ENCODE measurements at places on chromosomes 11 and 22.

DNA sequence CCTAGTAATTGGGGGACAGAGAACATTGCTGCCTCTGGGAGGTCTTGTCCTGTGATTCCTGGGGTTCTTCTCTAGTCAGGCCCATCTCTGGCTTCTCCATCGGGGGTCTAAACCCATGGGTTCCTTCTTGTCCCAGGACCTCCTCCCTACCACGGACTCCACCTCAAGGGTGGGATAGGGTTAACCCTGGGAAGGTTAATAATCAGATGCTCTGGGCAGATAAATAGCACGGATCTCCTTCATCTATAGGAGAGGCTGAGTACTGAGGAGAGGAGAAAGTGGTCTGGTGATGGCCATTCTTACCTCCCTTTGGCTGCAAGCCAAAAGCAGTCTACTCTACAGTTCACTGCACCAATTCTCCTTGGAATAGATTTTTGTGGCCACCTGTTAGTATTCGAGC, 10.5 kb downstream of the HEPHL1 start:
- DNase-seq, result no peak

- DNase-seq, result no peak
These were observed 42.0 kb upstream of the TUB start for GRCh38 chr11:8038811-8039529.

DNA sequence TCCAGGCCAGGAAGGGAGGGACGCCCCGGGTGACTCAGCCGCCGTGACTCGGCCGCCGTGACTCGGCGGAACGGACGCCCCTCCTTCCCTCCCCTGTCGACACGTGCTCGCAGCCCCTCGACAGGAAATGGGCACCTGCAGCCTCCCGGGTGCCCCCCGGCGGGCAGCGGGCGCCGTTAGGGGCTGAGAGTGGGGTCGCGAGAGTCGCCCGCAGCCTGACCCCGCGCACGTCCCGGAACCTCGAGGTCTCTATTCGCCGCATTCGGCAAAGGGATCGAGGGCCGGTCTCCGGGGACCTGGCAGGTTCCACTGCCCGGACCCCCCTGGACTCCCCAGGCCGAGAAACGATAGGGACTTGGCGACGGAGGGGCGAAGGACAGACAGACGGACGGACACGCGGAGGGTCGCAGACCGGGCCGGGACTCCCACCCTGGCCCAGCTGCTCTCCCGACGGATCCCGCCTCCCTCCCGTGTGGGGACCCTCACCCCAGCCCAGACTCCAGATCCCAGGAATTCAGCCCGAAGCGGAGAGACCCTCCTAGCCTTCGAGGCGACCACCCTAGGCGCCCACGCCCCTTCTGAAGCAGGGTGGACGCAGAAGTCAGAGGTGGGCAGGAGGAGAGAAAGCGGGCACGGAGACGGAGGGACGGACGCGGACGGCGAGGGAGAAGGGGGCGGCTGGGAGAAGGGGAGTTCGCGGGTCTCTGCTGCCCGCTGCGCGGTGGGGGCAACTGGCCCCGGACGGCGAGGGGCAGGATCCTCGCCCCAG, 648 bp downstream of the FOSL1 start:
- peak; percentile 56 for DNase-seq

DNA sequence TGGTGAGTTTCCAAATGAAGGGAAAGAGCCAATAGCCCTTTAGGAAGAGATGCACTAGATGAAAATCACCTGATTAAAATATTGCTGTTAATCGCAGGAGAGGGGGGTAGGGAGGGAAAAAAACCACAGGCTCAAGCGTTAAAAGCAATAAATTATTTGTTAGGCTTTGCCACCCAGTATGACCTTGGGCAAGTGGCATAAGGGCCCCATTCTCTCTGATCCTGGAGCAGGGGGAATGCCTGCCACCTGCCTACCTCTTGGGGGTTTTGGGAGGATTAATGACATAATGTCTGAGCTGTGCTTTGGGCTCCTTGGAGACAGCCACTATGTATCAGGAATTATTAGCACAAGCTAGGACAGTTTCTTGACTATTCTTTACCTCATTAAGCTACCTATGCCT, 80.0 kb downstream of the ZNRF3 start:
- DNase-seq, result no peak

GRCh38 chr11:285021-285893, 3.7 kb upstream of the PGGHG start:
- DNase-seq, result no peak

DNA sequence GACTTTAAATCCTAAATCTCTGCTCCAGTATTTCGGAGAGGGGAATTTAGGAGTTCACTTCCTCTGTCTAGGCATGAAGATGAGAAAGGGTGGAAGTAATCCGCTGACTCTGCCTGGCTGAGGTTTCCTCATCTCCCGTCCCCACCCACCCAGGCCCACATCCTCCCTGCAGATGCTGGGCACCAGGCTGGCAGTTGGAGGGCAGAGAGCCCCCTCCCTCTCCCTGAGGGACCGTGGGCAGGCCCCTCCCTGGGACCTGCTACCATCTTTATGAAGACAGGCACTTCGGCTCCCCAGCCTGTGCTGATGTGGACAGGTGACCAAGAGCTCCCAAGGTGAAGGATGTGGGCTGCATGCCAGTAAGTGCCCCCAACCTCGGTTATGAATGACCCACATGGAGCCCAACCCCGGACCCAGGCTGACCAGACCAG, 6.7 kb downstream of the CASTOR1 start:
- no peak for DNase-seq

DNA sequence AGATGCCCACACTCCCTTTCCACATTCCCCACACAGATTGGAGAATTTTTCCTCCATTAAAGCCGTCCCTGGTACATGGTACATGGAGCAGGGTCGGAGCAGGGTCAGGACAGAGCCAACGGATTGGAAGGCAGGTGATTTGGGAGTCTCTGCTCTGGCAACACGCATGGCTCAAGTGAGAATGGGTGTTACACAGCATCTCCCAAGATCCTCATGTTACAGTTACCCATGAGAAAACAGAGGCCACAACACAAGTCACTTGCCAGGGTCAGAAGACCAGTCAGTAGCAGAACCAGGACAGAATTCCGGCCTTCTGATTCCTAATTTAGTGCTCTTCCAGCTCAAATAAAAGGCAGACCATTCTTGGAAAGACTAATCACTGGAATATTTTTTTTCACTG, 7.7 kb upstream of the F2 start:
- DNase-seq, result no peak
